ENCODE measurements at places on chromosomes 7 and 10. TPM values are rescaled to one million over a fixed set of nuclear protein-coding genes. Genes with fewer than 3 reads are reported as not detected.

The KBTBD2 gene
- polyA plus RNA-seq = 19.5 TPM

The MGAM2 gene
- 0.03 TPM for polyA plus RNA-seq

The SUGCT gene
- 3.3 TPM for polyA plus RNA-seq

The TUBB8 gene
- 0.48 TPM for polyA plus RNA-seq

The PARP12 gene
- 13.4 TPM for polyA plus RNA-seq

The KCP gene
- 0.42 TPM for polyA plus RNA-seq

The RHOBTB1 gene
- 6.7 TPM for polyA plus RNA-seq

The CRHR2 gene
- 0.03 TPM for polyA plus RNA-seq

The FXYD4 gene
- not detected for polyA plus RNA-seq

The CCL26 gene
- 1.1 TPM for polyA plus RNA-seq

The PCGF6 gene
- 10.1 TPM for polyA plus RNA-seq

The MRC1 gene
- 32.7 TPM for polyA plus RNA-seq

The CFAP70 gene
- 0.56 TPM for polyA plus RNA-seq

The SEM1 gene
- 69.6 TPM for polyA plus RNA-seq

The CDNF gene
- 0.86 TPM for polyA plus RNA-seq

The CYP26C1 gene
- polyA plus RNA-seq = not detected

The NEUROD6 gene
- polyA plus RNA-seq = not detected

The HOXA2 gene
- 1.3 TPM for polyA plus RNA-seq

The HNRNPA2B1 gene
- polyA plus RNA-seq = 496 TPM

The ASIC3 gene
- polyA plus RNA-seq = 2.0 TPM

The BAIAP2L1 gene
- 3.7 TPM for polyA plus RNA-seq

The CHRM2 gene
- 24.1 TPM for polyA plus RNA-seq

The ENTPD1 gene
- 53.8 TPM for polyA plus RNA-seq

The USP54 gene
- 23.8 TPM for polyA plus RNA-seq

The ZNF282 gene
- 20.1 TPM for polyA plus RNA-seq

The VWA2 gene
- polyA plus RNA-seq = 1.0 TPM

The ANKRD30A gene
- polyA plus RNA-seq = not detected

The PLOD3 gene
- polyA plus RNA-seq = 57.6 TPM

The RPA3 gene
- polyA plus RNA-seq = 18.3 TPM

The DPYSL4 gene
- 1.5 TPM for polyA plus RNA-seq

The TMEM229A gene
- polyA plus RNA-seq = 0.73 TPM

The SFMBT2 gene
- polyA plus RNA-seq = 5.0 TPM

The ANKRD1 gene
- polyA plus RNA-seq = 0.04 TPM

The LRRD1 gene
- not detected for polyA plus RNA-seq

The SYT15B gene
- 6.7 TPM for polyA plus RNA-seq

The MAGI2 gene
- polyA plus RNA-seq = 7.6 TPM

The ZNF12 gene
- polyA plus RNA-seq = 12.8 TPM

The SLC16A9 gene
- polyA plus RNA-seq = 1.2 TPM

The SMC3 gene
- polyA plus RNA-seq = 25.8 TPM

The SPDYE2B gene
- polyA plus RNA-seq = not detected

The VSTM4 gene
- polyA plus RNA-seq = 18.7 TPM

The FAM25G gene
- polyA plus RNA-seq = not detected

The PLEKHA1 gene
- polyA plus RNA-seq = 20.9 TPM

The C10orf95 gene
- 0.11 TPM for polyA plus RNA-seq

The ATOH7 gene
- 0.06 TPM for polyA plus RNA-seq

The TCERG1L gene
- polyA plus RNA-seq = 0.11 TPM

The CPED1 gene
- 33.4 TPM for polyA plus RNA-seq

The FIS1 gene
- 247 TPM for polyA plus RNA-seq

The PRLHR gene
- polyA plus RNA-seq = 0.16 TPM

The NRCAM gene
- polyA plus RNA-seq = 2.0 TPM

The SPAM1 gene
- not detected for polyA plus RNA-seq

The SPOCK2 gene
- 10.1 TPM for polyA plus RNA-seq

The NME8 gene
- not detected for polyA plus RNA-seq

The RARRES2 gene
- 400 TPM for polyA plus RNA-seq

The BEND7 gene
- polyA plus RNA-seq = 8.0 TPM

The CELF2 gene
- polyA plus RNA-seq = 40.1 TPM

The LCOR gene
- 3.2 TPM for polyA plus RNA-seq

The PNLIPRP1 gene
- polyA plus RNA-seq = 0.11 TPM
